Activated naive CD4-positive, alpha-beta T cell treated with anti-CD3 and anti-CD28 coated beads, Interleukin-2, amount 10 ng/mL, durations not matched to agents 7 days and 5 days (primary cell): ENCODE measurements at places on chromosomes 3 and 15.
A peak's percentile ranks its signal among the peaks of the same experiment; 100 is the strongest.

DNA sequence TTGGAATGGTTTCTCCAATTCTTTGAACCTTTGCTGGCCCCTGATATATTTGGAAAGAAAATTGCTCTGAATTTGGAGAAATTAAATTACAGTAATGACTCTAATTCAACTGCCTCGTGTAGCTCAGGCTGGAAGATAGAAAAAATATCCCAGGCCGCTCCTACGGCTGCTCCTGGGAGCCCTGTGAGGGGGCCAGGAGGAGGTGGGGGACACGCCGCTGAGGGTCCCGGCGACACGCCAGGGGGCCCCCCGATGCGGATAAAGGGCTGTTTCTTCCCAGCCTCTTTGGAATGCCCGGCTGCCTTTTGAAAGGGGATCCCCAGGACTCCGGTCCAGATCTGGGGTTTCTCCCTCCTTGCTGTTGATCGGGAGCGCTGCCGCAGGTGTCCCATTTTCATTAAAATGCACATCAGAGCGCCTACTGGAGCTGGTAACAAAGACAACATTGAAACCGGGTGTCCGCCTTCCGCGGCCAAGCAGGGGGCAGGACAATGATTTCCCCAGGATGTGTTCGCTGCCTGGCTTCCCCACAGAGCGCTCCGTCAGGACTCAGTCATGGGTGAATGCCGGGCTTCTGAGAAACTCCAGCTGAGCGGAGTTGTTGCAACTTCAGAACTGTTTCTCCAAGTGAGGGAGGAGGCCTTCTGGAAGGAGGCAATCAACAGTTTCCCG is 200.1 kb upstream of the KBTBD8 start:
- DNase-seq = no peak

GRCh38 chr3:127711021-127711695 is 38.4 kb downstream of the ABTB1 start:
- no peak for DNase-seq

DNA sequence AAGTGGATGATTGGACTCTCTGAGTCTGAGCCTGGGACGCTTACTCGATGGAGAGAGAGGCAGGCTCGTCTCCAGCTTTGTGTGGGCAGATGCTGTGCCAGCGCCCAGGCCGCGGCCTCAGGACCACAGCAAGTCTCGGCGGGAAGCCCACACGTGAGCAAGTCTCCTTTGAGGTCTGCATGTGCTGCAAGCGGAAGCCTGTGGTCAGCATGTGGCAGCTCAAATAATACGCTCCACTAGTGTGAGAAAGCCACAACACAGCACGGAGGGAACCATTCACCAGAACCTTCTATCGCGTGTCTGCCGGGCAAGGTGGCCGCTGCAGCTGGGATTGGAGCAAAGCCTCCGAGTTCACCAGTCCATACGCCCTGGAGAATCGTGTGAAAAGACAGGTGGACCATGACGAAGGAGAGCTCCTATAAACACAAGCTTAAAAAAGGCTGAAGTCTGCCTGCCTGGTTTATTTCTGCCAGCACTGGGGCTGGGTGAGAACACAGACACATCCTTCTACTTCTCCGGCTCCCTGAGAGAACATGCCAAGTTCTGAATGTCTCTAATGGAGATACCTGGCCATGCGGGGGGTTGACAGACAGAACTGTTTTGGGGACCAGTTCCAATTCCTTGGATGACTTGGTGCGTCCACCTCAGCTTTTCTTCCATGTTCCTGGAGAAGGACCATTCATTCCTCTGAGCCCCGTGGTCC is 82.0 kb upstream of the LRIG1 start:
- peak; percentile 43 for DNase-seq

DNA sequence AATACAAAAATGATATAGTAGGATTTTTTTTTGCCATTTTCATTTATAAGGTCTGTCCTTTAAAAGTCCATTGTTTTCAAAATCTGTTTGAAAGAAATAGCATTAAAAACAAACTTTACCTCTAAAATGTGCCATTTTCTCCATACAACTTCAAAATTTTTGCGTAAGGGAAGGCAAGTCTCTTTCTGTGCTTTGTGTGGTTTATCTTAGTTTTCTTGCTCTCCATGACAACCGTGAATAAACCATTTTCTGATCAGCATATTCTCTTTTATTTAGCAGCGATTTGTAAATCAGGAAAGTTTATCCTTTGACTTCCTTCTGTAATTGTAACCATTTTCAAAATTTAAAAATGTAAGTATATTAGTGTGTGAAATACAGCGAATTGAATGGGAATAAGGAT is 147.9 kb upstream of the CGNL1 start:
- DNase-seq = no peak

DNA sequence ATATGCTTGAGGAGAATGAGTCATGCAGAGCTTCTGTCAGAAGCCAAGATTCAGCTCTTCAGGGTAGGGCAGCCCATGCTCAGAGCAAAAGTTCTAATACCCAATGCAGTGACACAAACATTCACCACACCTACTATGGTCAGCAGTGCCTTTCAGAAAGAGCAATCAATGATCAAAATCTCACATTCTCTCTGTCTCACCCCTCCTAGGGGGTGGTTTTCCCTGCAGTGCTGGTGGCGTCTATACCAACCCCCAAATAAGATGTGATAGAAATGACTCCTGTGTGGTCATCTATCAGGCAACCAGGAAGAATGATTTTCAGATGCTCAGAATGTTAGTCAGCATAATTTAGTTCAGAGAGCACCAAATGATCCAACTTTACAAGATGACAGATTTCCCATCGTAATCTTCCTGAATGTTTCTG is 385.3 kb downstream of the NTRK3 start:
- DNase-seq = no peak

DNA sequence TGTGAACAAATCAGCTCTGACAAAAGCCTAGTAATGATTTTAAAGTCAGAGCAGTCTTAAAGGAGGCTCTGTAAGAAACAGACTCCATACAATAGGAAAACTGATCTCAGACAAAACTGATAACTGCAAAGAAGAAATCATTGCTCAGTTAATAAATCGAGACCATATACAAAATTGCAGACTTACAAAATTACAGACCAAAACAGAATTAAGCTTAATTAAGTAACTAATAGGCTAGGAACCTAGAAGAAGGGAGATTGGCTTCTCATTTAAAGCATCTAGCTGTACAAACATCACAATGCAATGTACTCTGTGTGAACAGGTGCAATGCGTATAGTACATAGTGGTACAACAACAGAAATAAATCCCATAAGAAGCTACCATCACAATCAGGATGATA is 46.3 kb downstream of the ZBTB20 start:
- DNase-seq = no peak

GRCh38 chr3:16305111-16305541 is 40.1 kb downstream of the OXNAD1 start:
- peak; percentile 47 for DNase-seq

- DNase-seq = no peak
Observed at GRCh38 chr15:69253156-69253555, 45.6 kb upstream of the PAQR5 start.

GRCh38 chr3:172315401-172316091 is 132.7 kb downstream of the GHSR start:
- DNase-seq = no peak

- no peak for DNase-seq
Observed at GRCh38 chr15:64122444-64122843, 26.7 kb downstream of the SNX1 start.

DNA sequence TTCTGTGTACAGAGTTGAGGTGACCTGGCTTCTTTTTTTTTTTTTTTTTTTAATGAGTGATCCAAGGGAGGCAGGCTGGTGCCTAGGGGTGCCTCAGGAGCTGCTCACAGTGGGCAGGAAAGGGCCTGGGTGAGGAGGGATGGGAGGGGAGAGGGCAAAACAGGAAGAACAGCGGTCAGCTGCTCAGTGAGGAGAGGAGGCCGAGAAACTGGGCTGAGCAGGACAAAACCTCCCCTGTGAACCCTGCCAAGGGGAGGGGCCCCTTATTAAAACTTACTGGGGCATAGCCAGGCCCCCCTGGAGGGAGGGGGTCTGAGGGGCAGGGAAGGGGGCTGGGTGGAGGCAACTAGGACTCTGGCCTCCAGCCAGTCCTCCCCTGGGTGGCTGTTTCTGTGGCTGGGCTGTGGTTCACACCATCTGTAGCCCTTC is 3.5 kb downstream of the PLEKHO2 start:
- no peak for DNase-seq

- no peak for DNase-seq
Observed at GRCh38 chr3:119342176-119342575, 48.0 kb downstream of the ARHGAP31 start.

- DNase-seq = no peak
Observed at GRCh38 chr15:55106155-55106554, 90.6 kb downstream of the RSL24D1 start.

GRCh38 chr3:156630081-156630772 is 44.2 kb upstream of the TIPARP start:
- no peak for DNase-seq

DNA sequence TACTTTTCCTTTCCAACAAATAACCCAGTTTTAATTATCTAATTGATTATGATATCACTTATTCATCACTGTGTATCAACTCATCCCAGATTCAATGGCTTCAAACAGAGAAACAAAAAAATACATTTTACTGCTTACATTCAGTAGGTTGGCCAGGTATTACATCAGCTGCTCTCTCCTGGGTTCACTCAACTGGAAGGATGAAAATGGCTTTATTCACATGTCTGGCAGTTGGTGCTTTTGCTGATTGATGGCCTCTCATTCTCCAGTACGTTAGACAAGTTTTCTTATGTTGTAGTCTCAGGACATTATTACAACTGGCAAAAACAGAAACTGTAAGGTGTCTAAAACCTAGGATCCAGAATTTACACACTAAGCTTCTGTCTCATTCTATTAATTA is 811.0 kb upstream of the ALCAM start:
- DNase-seq = no peak

- DNase-seq = no peak
Observed at GRCh38 chr3:36786921-36787890, 22.9 kb upstream of the DCLK3 start.

DNA sequence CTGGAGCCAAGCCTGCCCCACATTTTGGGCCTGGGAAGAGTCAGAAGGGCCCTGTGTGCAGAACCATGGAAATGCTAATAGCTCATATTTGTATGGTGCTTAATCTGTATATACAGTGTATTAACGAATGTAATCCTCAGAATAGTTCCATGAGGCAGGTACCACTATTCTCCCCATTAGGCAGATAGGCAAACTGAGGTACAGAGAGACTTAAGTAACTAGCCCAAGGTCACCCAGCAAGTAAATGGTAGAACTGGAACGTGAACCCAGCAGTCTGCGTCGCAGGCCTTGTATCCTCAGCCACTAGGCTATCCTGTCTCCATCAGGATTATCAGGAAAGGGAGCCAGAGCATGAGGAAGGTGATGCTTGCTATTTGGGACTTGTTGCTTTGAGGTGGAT is 28.0 kb upstream of the GLCE start:
- no peak for DNase-seq

DNA sequence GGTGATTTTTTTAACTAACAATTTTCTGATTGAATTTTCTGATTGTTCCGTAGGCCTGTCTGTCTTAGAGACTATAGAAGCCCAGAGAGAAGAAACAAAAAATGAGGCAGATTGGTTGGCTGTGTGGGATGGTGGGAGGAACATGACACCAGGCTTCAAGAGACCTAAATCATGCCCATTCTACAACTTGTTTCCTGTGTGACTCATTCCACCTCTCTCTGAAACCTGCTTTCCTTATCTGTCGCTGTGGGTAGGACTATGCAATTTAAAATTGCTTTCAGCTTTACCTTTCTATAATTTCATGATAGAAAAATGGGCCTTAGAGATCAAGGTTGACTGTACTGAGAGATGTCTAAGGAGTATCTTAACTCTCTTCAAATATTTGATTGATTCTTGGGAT is 44.5 kb downstream of the OXNAD1 start:
- DNase-seq = peak; percentile 71

GRCh38 chr15:92725171-92725570 is 69.6 kb upstream of the FAM174B start:
- no peak for DNase-seq

GRCh38 chr3:72375237-72376076 is 472.8 kb downstream of the SHQ1 start:
- DNase-seq = no peak

DNA sequence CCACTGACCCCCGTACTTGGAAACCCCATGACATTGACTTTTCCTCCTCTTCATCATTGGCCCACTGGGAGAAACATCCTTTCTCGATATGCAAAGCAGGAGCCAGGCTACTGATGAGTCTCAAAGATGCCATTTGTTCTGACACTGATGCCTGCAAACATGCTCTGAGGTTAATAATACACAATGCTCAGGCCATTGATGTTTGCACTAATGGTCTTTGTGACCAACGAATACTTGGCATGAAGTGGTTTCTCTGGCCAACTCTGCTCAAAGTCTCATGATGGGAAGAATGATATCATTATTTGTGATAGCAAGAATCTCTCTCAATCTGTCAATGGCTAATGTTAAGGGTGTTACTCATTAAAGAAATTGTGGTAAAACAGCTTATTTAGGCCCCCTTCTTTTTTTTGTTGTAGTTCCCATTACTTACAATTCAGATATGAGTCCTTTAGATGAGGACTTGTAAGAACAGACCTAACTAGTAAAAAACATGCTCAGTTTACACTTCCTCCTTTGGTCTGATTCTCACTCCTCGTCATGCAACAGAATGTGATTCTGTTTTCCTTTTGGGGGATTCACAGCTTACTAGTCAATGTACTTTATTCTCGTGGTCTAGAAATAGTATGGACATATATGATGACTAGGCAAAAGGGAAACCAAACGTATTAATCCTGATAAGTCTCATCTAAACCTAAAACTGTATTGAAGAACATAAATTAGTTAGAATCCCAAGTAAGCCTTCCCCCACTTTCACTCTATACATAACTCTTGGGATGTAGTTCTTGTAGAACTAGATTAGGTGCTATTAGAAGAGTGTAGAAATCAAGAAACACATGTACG is 488.8 kb upstream of the DPPA4 start:
- DNase-seq = no peak

DNA sequence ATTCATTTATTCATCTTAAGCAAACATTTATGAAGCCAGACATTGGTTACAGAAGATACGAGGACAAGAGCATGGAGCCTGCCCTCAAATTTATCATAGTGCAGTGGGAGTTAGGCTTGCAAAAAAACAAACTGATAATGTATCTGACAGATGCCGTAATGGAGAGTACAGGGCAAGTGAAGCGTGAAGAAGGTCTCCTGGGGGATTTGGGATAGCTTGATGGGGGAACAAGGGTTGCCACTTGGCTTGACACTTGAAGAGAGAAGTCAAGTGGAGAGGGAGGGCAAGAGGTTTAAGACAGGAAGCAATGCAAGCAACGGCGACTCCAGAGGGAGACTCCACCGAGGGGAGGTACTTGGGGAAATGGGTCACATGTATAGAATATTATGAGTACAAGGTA is 129.3 kb downstream of the SSR3 start:
- DNase-seq = no peak
